ENCODE measurements at places on chromosomes 3 and 15.

DNA sequence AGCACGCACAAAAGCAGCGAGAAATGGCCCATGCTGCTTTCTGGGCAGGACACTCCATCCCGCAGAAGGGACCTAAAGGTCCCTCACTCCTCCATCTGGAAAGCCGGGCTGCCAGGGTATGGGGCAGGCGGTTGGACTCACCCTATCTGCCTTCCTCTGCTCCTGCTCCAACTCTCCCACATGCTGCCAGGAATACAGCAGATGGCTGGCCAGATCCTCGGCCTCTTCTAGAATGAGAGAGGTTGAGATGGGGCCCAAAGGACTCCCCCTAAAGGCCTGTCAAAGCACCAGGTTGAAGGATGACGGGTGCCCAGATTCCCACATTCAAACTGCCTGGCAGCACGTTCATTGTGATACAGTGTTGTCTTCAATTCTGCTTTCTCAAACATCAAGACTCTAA lies 85.1 kb upstream of the C2CD4B start:
- DNase-seq, result no peak

GRCh38 chr15:98003996-98004395 lies 43.5 kb downstream of the ARRDC4 start:
- no peak for DNase-seq

GRCh38 chr3:76349715-76350480 lies 564.5 kb upstream of the ZNF717 start:
- no peak for DNase-seq

GRCh38 chr3:44865272-44866035 lies 3.7 kb downstream of the TMEM42 start:
- DNase-seq, result no peak

- DNase-seq, result no peak
Measured at GRCh38 chr3:46389306-46389705, 17.6 kb downstream of the CCR5AS start.

GRCh38 chr15:77513226-77513625 lies 92.5 kb downstream of the HMG20A start:
- no peak for DNase-seq

GRCh38 chr3:44886561-44886960 lies 12.2 kb downstream of the TGM4 start:
- DNase-seq, result no peak

- DNase-seq, result no peak
Measured at GRCh38 chr3:59254976-59255375, 205.2 kb upstream of the CFAP20DC start.

DNA sequence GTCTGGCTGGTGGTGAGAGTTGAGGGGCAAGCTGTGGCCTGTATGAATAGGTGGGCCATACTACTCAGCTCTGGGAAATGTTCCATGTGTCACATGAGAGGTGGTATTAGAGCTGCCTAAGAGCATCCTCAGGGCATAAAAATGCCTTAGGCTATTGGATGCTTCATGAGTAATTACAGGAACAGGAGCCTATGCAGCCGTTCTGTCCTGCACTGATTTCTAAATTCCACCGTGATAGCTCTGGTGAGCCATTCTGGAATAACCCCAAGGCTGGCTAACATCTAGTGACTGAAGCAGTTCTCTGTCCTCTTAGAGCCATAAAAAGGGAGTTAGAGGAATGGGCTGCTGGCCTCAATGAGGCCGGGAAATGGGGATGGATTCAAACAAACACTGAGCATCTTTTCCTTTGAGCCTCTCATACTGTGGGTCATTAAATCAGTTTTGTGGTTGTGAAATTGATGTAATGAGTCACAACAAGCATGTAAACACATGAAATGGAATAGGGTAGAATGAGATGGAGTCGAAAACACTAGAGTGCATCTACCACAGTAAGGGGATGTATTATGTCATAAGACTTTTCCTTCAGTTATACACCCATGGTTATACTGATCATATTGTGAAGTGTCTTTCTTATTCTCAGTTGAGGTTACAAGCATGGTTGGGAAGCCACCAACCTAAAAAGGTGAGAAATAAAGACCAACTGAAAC lies 41.0 kb downstream of the DGKG start:
- DNase-seq, result no peak

- no peak for DNase-seq
Measured at GRCh38 chr3:99108508-99108907, 207.0 kb upstream of the DCBLD2 start.

GRCh38 chr3:23968463-23969184 lies 23.5 kb downstream of the NR1D2 start:
- no peak for DNase-seq

GRCh38 chr3:111812701-111813100 lies 46.4 kb upstream of the PHLDB2 start:
- DNase-seq, result no peak

- no peak for DNase-seq
Measured at GRCh38 chr15:59292442-59293151, 80.1 kb downstream of the MYO1E start.

DNA sequence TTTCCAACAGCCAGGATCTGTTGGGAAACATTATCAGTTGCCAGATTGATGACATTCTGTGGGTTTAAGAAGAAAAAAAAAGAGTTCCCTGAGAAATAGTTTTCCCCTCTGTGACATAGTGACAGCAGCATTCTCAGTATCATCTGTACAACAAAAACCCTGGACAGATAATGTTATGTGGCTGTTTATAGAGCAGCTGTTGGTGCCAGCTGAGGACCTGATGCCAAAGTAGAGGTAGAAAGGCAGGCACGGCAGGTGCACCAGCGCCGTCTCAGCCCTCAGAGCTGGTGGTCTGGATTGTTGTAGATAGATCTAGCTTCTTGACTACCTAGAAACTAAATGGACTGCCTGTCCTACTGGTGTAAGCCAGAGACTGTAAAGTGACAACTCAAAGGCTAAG lies 56.2 kb upstream of the FILIP1L start:
- DNase-seq, result no peak

DNA sequence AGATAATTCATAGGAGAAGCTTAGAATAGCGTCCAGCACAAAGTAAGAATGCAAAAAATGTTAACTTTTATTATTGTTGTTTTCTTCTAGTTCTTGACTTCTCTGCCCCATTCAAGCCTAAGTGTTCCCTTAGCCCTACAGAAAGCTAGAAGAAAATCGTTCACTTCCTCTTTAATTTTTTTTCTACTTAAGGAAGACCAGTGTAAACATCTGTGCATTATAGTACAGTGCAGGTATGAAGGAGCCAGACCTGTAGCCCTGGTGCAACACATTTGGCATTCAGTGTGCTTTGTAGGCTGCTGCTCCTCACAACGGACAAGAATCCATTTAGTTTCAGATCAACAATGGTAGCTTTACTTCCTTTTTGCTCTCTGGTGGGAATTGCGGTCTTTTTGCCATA lies 127.8 kb upstream of the SLC7A14 start:
- no peak for DNase-seq

DNA sequence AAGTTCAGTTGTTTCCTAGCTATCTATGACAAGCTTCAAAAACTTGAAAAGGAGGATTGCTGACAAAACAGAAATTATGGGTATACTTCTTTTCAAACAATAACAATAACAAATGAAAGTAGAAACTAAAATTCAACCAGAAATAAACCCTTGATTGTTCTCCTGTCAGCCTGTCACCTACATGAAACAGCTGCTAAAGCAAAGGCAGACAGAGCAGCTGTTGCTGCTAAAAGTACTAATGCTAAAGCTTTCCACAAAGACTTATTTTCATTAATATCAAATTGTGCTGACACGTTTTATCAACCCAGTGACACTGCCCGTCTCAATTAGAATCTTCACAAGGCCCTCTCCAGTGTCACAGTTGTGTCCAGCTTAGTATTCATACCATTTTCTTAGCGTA lies 533.2 kb upstream of the GBE1 start:
- no peak for DNase-seq

- no peak for DNase-seq
Measured at GRCh38 chr3:52240886-52241370, 2.0 kb upstream of the TWF2 start.

- DNase-seq, result no peak
Measured at GRCh38 chr3:13644341-13645117, 95.6 kb downstream of the FBLN2 start.

DNA sequence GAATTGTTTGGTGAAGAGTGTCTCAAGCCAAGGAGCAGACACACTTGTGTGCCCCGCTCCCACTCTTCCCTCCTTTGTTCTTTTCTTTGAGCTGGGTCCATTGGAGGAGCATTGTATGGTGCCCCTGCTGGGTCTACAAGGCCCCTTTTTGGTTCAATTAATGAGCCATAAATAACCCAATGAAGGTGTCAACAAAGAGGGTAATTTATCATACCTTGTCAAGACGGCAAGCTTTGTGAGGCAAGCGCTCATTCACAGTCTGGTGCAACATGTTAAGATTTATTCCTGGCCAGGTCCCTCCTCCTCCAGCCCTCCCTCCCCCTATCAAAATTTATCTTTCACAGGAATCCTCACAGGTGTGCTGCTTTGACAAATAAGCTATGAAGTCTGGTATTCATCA lies 300.1 kb downstream of the RORA start:
- DNase-seq, result no peak

- no peak for DNase-seq
Measured at GRCh38 chr3:39497753-39498152, 30.3 kb downstream of the MOBP start.

GRCh38 chr15:85831415-85832113 lies 36.8 kb upstream of the KLHL25 start:
- peak; percentile 58 for DNase-seq

DNA sequence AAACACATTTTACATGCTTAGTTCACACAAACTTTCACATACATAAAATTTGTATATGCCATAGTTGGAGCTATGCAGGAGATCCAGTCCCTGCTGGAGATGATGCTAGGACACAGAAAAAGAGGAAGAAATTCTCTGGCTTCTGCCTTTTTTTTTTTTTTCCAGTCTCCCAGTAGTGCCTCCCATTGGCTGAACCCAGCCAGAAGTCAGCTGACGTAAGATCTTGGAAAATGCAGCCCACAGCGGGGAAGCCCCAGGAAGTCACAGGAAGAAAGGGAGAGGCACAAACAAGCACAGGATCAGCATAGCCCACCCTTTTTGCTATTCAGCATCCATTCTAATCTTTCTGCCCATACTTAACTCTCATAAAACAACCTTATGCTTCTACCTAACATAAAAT lies 38.5 kb downstream of the SCN11A start:
- DNase-seq, result no peak

DNA sequence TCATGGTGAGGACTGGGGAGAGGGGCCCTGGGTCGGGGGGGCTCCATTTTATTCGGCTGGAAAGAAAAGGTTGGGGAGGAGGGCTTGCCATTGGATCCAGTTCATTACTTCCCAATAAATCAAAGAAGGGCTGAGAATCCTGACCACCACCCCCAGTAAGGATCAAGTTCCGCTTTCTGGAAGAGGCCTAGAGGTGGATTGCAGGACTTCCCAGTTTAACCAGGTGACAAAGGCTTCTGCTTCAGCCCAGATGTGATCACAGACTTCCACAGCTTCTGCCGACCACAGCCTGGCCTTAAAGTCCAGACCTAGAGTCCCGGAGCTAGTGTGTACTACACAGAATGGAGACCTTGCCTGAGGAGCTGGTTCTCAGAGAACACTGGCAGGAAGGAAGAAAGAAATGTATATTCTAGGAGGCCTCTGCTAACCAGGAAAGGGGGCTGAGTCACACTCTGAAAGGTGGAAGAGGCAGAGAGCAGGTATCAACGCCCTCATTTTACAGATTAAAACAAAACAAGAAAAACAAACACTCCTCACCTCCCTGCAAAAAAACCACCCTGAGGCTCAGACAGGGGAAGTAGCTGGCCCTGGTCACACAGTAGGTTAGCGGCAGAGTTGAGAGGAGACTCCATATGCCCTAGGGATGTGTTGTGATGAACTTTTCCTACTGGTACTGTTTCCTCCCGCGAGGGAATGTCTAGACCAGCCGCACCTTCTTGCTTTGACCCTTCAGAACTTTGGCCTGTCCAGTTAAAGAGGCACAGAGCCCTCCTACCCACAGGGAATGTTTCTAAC lies 1.1 kb upstream of the CEMIP start:
- DNase-seq, result no peak

DNA sequence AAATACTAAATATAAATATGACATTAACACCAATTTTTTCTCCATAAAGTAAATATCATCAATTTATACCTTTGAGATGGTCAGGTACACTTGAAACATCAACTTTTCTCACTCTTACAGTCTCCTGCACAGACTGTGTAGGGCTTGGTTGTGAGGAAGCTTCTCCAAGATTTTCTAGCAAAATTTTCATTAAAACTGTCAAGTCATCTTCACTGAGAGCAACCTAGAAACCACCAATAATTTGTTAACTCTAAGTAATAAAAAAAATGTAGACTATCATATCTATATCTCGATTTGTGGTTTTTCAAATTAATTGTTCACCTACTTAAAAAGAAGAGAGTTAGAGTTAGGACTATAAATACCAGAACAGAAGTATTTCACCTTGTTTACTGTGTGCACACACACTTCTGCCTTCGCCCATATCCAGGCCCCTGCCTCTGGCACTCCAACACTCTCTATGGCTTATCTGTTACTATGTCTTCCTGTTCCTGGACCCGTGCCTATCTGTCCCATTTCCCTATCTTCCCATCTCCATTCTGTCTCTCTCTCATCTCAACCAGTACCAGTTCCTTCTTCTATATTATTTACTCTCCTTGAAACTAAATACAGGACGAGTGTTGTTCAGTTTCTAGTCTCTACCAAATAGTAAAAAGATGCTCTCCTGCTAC lies 123.6 kb downstream of the VPS13C start:
- no peak for DNase-seq

- DNase-seq, result no peak
Measured at GRCh38 chr3:185724761-185725160, 100.1 kb downstream of the IGF2BP2 start.

GRCh38 chr3:192888190-192888589 lies 29.5 kb downstream of the MB21D2 start:
- DNase-seq, result no peak

DNA sequence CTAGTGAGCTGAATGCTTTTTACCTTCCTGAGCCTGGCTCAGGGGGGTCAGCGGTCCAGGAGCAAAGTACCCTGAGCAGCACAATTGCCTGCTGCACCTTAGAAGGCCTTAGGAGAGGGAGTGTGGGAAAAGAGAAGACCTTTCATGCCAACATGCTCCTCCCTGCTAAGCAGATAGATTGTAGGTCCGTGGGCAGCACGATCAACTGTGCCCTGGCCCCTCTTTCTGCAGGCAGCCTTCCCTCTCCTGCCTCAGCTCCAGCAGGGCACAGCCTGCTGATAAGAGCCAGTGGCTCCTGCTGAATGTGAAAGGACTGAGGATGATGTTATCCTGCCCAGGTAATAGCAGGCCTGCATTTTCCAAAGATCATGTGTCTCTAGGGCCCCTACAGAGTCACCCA lies 4.1 kb downstream of the CORO2B start:
- no peak for DNase-seq

DNA sequence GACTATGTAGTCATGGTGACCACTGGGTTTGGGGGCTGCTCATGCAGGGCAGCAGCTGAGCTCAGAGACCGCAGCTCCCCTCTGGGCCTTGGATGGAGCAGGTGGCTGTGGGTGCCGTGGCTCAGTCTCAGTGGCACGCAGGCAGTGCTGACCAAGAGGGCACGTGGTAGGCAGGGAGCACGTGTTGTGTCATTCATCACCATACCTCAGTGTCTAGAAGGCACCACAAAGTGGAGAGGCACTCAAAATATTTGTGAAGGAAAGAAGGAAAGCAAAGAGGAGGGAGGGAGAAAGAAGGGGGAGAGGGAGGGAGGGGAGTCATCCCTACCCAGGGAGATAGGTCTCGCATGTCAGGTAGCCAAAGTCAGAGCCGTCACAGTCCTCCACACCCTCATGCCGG lies 26.1 kb downstream of the EAF1 start:
- no peak for DNase-seq
